ENCODE measurements at places on chromosomes 1 and 21.

- peak; percentile 84 for DNase-seq
Observed at GRCh38 chr1:24742090-24742938, 2.9 kb upstream of the CLIC4 start.

GRCh38 chr21:39021478-39021832, 161.8 kb downstream of the PSMG1 start:
- no peak for DNase-seq

GRCh38 chr1:215243345-215244054, 161.0 kb downstream of the KCNK2 start:
- no peak for DNase-seq

- DNase-seq: no peak
Observed at GRCh38 chr21:39452207-39452969, 618 bp downstream of the SH3BGR start.

GRCh38 chr1:160547422-160547821, 24.4 kb upstream of the SLAMF6 start:
- DNase-seq: peak; percentile 64

Measured in inflammatory macrophage treated with lipopolysaccharide for 1 hour (primary cell).